ENCODE measurements at places on chromosomes 7 and 10.

- DNase-seq, result no peak
Observed at GRCh38 chr7:43658718-43659548, 70.4 kb downstream of the COA1 start.

GRCh38 chr10:75402486-75403143 is 1.1 kb upstream of the ZNF503 start:
- peak; percentile 66 for DNase-seq

- DNase-seq, result no peak
Observed at GRCh38 chr7:114885836-114886235, 36.1 kb upstream of the MDFIC start.

DNA sequence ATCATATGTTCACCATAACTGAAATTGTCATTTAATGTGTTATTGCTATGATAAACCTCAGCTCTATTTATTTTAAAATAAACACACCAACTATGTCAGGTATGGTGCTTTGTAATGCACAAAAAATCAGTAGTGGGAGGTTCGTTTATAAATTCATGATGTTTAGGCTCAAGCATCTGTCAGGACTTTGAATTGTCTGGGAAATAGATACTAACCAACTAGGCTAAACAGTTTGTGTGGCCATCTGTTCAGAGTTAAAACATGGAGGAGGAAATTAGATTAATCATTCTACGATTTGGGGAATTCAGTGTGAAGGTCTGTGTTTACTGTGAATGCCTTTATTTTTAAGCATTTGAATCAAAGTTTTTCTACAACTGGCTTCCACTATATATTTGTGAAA is 212.6 kb upstream of the FZD8 start:
- DNase-seq, result no peak

DNA sequence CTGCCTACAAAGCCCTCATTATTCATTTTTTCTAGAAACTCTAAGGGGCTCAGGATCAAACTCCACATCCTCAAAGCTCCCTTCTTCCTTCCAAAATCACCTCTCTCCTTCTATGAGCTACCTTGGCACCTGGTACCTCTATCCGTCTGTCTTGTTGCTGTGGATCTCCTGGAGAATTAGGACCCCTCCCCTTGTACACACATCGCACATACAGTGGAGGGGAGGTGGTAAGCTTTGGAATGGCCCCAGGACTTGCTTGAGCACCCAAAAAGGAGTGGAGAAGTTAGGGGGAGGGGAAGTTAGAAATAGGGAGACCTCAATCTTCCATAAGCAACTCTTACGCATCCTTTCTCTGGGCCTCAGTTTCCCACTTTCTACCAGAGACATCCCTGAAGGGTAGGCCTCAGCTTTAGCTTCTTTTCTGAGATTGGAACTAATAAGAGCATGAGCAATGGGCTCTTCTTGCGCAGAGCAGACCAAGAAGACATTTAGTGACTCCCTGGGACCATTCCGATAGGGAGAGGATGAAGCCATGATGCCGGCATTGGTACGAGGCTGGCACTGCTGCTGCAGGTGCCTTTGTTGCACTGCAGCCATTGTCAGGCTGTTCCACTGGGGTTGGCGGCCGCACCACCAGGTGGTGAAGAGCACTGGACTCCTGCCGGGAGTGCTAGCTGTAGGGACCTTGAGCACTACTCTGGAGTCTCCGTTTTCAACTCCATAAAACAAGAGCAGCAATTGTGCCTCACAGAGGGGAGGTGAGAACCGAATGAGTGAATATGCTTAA is 4.5 kb downstream of the CYP26C1 start:
- no peak for DNase-seq

DNA sequence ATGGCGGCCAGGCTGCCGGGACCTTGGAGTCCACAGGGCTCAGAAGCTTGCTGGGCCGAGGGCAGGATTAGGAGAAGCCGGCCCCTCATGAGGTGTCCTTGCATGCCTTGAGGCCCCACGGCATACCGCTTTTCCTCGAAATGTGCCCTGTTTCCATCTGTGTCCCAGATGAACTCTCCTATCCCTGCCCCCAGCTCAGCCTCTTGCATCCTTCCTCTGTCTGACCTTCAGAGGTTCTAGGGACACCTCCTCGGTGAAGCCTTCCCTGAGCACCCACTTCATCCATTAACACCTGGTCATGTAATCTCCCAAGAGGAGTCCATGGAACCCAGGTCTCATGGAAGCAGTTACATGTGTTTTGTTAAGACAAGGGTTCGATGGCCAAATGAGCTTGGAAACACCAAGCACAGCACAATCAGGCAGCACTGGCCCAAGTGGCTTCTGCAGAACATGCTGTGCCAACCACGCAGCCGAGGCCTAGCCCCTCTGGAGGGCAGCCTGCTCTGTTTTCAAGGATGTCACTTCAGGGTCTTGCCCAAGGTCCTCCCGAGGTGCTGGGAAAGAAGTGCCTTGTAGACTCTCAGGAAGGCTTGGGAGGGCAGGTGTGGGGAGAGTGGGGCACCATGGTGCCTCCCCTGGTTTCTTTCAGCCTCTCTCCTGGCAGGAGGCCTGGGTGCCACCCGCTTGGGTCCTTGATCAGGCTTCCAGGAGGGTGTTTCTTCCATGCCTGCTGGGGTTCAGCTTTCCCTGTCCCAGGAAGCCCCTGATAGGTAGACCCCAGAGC is 124.3 kb downstream of the NEURL1 start:
- DNase-seq, result no peak

DNA sequence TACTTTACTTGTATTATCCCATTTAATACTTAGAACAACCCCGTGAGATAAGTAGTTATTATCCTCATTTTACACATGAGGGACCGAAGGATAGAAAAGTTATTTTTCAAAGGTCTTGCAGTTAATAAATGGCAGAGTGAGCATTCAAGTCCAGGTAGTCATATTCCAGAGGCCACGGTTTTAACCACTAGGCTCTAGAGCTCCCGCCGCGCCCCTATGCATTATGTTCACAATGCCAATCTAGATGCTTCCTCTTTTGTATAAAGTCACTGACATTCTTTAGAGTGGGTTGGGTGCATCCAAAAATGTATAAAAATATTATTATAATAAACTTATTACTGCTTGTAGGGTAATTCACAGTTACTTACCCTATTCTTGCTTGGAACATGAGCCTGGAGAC is 11.4 kb upstream of the CFAP69 start:
- no peak for DNase-seq

DNA sequence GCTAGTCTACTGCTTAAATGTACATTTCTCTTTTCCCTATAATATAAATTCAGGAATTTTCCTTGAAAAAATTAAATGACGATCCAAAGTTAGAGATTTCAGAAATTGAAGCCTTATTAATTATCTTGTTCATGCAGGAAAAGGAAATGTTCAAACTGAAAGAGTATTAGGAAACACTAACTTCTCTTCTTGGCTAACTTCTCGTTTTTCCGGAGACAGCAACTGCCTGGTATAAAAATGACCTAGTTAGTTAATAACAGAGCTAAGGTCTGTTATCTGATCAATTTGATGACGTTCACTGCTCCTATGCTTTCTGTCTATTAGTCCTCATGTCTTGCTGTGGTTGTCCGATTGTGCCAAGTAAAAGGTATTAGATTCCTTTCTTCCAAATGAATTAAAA is 212.5 kb downstream of the DGKB start:
- no peak for DNase-seq

DNA sequence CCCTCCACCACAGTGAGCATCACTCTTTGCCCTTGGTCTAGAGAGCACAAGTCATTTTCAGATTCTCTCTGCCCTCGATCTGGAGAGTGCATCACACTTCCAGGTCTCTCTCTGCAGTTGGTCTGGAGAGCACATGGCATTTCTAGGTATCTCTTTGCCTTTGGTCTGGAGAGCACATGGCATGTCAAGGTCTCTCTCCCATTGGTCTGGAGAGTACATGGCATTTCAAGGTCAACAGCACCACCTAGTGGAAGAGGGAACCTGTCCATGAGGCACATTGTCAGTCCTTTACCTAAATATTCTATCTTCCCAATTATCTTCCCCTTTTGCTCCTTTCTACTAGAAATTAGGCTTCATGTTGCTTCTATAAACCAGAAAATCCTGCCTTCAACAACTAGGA is 1139.4 kb downstream of the XPNPEP1 start:
- DNase-seq, result no peak

DNA sequence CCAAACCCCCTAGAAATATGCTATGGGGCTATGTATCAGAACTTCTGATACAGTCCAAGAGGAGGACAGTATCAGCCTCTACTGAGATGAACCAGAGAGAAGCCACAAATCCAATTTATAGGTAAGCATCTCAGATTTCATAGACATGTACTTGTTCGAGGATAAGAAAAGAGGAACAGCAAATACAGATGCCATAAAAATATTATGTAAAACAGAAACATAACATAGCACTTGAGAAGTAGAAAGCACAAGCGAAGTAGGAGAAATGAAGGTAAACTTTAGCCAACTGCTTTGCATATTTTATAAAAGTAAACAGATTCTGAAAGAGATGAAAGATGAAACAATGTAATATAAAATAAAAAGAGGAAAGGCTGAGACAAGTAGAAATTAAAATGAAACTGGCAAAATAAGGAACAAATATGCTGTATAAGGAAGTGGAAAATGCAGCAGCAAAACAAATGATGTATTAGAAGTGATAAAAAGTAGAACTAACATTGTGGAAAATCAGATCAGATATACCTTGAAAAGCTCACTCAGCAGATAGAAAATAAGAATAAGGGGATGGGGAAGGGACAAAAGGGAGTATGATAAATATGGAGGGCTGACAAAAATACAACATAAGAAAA is 135.1 kb downstream of the SKAP2 start:
- DNase-seq, result no peak

GRCh38 chr7:132134814-132135445 is 441.3 kb downstream of the PLXNA4 start:
- DNase-seq, result no peak

GRCh38 chr10:59064080-59064692 is 112.3 kb upstream of the PHYHIPL start:
- DNase-seq, result no peak

DNA sequence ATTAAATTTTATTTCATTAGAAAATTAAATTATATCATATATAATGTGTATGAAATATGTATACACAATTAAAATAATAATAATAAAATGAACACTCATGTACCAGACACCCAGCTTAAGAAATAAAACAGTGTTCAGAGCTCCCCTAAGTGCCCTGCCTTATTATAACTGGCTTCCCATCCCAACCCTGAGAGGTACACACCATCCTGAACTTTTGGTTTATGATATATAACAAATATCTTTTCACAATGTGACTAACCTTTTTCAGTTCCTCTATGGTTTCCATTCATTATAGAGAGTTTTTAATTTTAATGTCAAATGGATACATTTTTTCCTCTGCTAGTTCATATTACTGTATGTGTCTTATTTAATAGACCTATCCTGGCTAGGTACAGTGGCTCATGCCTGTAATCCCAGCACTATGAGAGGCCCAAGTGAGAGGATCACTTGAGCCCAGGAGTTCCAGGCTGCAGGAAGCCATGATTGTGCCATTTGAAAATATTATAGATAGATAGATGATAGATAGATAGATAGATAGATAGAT is 24.0 kb upstream of the STEAP2 start:
- no peak for DNase-seq

DNA sequence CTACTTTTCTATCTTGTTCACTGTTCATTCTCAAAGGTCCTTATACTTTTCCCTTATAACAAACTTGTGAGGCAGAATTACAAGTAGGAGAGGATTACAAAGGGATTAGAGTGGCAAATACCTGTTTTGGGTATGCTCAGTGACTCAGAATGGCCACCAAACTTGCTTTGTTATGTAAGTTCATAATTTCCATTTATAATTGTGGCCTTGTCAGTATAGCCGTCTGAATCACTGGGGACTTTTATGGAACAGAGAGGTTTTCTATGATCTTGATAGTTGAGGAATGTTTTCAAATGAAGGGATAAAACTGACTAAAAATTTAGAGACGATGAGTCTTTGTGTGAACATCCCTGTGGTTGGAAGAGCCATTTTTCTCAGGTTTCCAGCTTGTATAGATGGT is 116.2 kb downstream of the SND1 start:
- DNase-seq, result no peak

DNA sequence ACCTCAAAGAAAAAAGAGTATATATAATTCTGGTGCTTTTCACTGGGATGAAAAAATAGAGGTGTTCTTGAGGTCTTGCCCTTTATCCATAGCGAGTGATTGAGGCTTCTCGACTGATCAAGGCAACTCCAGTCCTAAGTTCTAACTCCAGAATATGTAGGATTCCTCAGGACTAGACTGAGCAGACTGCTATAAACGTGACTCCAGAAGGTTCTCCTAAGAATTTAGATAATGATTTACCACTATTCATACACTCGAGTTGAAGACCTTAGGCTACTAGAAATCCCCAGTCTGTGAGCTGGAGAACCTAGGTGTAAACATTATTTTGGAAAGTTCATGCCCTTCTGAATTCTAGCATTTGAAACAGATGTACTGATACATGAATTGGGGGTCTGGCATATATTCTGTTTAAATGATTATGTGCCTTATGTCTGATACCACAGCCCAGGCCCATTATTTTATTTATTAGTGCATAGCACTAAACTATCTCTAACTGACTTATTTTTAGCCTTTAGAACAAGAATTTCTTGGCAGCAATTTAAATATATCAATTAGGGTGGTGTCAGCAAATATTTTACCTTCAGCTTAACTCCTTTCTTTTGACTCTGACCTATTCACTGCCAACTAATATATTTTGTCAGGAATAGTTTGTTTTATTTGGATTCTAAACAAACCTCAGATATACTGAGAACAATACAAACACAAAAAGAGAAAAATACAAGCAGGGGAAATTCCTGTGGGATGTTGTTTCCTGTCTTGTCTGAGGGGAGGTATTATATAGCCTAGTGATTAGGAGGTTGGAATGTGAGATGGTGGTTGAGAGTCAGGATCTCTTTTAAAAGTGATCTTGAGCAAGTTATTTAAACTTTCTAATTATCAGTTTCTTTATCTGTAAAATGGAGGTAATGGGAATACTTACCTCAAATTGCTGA is 75.8 kb downstream of the PODXL start:
- no peak for DNase-seq

GRCh38 chr7:105219771-105220160 is 169.0 kb downstream of the SRPK2 start:
- no peak for DNase-seq

DNA sequence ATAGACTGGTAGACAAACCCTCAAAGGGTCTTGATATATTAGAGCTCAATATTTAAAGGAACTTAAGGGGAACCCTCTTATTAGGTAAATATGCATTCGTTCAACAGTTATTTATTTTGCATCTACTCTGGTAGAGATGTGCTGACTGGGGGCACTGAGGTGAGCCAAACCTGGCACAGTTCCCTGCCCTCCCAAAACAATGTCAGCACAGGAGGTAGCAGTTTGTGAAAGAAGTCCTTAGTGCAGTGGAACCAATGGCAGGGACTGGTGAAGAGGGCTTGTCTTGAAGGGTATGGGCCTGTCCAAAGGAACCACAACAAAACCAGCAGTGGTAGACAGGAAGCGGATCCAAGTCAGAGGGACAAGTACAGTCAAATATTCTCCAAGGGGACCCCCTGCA is 32.6 kb upstream of the GPAM start:
- no peak for DNase-seq

- no peak for DNase-seq
Observed at GRCh38 chr7:100477871-100478267, 1.1 kb downstream of the TSC22D4 start.

DNA sequence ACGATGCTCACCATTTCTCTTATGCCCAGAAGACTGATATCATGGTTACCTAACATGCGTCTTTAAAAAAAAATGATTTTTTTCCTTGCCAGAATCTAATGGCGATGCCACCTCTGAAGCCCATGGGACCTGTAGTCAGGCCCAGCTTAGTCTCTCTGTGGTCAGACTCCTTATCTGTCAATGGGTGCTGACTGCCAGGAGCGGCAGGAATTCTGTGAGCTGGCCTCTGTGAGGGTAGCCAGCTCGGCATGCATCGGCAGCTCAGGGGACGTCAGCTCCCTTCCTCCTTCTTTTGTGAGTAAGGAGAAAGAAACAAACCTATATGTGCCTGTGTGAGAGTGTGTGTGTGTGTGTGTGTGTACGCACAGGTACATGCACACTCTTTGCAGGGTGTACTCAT is 49.9 kb upstream of the ZRANB1 start:
- DNase-seq, result no peak
